Fibroblast of skin of abdomen (primary cell): ENCODE measurements at places on chromosomes 12 and 14.

DNA sequence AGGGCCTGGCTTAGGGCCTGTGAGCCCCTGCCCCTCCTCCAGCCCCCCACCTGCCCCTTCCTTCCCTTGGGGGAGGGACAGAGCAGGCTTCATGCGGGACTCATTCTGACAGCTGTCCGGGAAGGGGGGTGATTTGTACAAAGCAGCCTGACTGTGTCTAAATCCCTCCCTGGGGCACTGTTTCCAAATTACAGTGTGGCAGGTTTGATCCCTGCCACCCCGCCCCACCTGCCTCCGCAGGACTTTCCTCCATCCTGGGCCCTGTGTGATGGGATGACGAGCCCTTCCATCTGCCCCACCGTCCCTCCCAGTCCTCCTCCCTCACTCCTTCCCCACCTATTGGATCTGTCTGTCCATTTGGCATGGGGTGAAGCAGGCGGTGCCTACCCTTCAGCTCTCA is 363.9 kb downstream of the BCL11B start:
- DNase-seq = no peak

- DNase-seq = no peak
Observed at GRCh38 chr14:101490771-101491170, 70.5 kb upstream of the DIO3 start.

GRCh38 chr14:90900476-90901083 is 84.3 kb upstream of the TTC7B start:
- no peak for DNase-seq

- no peak for DNase-seq
Observed at GRCh38 chr12:91654087-91654486, 471.5 kb upstream of the DCN start.

- peak; percentile 72 for DNase-seq
Observed at GRCh38 chr14:68574906-68575305, 218.0 kb downstream of the ZFP36L1 start.

DNA sequence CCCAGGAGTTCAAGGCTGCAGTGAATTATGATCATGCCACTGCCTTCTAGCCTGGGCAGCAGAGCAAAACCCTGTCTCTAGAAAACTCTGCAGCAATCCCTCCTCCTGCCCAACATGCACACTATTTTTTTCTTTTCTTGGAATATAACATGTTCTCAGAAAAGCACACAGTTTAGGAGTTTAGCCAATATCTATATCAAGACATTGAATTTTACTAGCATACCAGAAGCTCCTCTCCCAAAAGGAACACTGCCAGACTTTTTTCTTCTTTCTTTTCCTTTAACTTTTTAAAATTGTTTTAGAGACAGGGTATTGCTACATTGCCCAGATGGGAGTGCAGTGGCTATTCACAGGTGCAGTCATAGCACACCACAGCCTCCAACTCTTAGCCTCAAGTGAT is 107.1 kb upstream of the AEBP2 start:
- no peak for DNase-seq

- DNase-seq = no peak
Observed at GRCh38 chr12:109559200-109559505, 14.2 kb downstream of the MMAB start.

GRCh38 chr12:112305951-112306350 is 76.3 kb downstream of the HECTD4 start:
- no peak for DNase-seq

GRCh38 chr12:107477947-107478610 is 207.5 kb upstream of the PWP1 start:
- DNase-seq = no peak

DNA sequence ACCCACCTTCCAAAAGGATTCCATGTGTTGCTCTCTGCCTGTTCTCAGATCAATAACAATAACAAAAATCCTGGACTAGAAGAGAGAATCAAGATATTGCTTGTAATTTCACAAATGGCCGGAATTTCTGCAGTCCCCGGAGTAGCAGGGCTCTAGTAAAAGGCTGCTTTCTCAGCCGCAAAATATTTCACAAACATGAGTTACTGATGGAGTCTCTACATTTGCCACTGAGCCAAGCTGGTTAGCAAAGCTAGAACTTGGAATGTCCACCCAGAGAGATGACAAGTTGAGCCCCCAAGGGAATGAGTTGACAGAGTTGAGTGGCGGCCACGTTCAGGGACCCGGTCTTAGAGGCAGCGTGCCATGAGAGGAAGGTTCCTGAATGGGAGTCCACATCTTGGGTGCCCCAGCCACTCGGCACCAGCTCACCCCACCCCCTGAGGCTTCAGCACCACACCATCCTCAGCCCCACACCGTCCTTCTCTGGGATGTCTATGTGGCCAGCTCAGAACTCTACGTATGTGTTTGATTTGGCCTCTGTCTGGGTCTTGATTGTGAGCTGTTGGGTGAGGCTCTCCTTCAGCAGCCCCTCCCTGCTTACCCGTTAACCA is 15.9 kb downstream of the FBLN5 start:
- DNase-seq = no peak
